ENCODE measurements at places on chromosomes 16 and 17.
A peak's percentile ranks its signal among the peaks of the same experiment; 100 is the strongest.

- no peak for DNase-seq
Measured at GRCh38 chr17:2924211-2924610, 128.0 kb downstream of the RAP1GAP2 start.

DNA sequence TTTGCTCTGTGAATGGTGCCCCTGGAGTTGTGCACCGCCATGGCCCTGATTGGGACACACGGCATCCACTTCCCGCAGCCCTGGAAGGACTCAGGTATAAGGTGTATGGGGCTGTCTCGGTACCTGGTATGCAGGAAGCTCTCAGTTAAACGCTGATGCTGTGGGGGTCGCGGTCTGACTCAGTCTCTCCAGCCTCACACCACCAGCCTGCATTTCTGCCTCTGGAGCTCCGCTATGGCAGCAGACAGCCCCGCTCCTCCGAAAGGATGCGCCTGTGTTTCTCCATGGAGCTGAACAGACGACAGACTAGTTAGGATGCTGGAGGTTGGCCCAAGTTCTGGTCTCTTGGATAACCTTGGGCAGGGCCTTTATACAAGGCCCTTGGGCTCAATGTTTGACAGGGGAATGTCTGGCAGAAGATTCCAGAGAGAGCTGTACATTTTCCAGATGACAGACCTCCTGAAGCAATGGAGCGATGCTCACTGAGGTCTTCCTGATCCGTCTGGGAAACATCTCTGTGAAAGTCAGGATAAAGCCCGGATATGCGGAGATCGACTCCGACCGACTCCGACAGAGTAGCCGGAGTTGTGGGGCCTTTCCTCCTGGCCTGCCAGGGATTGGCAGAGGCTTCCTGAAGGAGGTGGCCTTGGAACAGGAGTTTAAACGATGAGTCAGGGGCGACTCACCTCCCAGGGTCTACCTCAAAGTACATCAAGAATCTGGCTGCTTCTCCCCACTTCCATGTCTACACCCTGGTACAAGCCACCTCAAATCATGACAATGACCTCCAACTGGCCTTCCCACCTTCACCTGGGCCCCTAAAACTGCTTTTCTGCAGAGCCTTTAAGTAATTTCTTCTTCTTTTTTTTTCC, 21.9 kb upstream of the BCAR1 start:
- DNase-seq, result no peak

DNA sequence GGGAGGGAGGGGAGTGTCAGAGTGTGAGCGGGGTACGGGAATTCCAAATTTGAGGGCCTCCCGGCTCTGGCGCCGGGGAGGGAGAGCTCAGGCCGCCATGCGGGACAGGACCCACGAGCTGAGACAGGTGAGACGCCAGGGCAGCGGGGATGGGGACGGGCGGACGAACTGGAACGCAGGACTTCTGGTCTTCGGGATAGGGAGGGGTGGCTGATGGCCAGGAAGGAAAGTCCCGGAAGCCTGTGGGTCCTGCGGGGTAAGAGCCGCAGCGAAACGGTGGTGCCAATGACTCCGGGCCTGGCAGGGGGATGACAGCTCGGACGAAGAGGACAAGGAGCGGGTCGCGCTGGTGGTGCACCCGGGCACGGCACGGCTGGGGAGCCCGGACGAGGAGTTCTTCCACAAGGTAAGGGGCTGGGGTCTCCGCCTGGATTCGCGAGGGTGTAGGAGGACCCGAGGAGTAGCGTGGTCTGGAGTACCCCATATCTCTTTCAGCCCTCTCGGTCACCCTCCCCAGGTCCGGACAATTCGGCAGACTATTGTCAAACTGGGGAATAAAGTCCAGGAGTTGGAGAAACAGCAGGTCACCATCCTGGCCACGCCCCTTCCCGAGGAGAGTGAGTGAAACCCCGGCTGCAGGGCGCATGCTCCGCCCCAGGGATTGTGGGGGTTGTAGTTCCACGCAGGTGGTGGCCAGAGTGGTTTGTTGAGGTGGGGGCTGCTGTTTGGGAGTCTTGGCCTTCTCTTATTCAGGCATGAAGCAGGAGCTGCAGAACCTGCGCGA, 543 bp downstream of the STX4 start:
- peak; percentile 71 for DNase-seq

DNA sequence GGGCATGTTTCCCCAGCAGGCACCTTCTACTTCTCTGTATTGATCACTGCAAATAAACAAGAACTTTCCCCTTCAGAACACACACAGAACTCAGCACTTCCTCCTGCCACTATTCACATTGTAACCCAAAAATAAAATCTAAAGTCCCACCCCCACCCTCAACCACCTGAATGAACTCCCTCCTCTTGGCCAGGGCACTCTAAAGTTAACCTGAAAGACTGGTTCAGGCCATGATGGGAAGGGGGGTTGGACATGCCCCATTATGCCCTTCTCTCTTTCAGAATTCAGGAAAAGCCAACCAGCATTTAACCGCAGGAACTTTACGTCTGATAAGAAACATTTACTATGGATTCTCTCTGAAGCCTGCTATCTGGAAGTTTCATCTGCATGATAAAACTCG, 27.4 kb upstream of the CCL2 start:
- no peak for DNase-seq

- no peak for DNase-seq
Measured at GRCh38 chr17:78985395-78985794, 5.7 kb upstream of the LGALS3BP start.

GRCh38 chr17:2090804-2091534, 36.1 kb downstream of the HIC1 start:
- no peak for DNase-seq

DNA sequence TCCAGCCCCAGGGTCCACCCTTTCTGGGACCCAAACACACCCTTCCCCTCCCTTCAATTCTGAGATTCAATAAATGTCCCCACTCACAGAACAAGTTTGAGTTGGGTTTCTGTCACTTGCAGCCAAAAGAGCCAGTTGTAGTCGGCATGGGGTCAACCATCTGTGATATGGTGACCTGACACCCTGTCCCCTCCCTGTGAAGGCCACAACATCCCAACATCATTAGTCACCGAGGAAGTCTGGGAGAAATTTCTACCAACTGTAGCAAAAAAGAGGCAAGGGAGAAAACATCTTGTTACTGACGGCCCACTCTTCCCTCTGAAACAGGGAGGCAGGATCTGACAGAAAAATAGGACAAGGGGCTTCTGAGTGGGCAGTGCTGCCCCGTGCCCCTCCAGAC, 638 bp upstream of the LYZL6 start:
- no peak for DNase-seq

- peak; percentile 24 for DNase-seq
Measured at GRCh38 chr16:67552476-67552875, 9.8 kb upstream of the CTCF start.

DNA sequence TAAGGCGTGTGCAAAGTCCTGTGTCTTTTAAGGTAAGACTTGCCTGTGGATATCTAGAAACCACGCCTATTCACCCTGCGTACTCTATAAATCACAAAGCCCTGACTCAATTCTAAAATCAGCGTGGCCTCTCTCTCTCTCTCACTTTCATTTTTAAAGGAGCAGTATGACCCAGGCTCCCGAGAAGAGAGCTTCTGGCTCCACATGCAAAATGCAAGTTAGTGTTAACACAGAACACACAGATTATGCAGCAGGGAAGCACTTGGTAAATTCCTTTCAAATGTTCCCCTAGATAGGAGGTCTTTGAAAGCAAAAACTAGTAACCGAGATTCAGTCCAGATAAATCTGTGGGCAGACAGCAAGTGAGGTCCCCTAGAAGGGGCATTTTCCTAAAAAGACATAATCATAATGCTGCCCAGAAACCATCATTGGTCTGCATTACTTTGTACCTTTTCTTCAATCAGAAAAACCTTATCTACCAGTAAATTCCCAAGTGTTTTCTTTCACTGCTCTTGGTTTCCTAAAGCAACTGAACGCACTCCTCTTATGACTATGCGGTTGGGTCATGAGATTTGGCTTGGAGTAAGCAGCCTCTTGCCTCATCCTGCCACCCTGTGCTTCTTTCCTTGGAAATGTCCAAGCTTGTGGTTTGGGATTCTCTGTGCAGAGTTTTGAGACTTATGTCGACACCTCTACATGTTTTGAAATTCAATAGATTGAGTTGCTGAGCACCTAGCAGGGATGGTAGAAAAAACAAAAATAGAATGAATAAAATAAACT, 31.7 kb upstream of the KCNJ2 start:
- DNase-seq, result no peak

DNA sequence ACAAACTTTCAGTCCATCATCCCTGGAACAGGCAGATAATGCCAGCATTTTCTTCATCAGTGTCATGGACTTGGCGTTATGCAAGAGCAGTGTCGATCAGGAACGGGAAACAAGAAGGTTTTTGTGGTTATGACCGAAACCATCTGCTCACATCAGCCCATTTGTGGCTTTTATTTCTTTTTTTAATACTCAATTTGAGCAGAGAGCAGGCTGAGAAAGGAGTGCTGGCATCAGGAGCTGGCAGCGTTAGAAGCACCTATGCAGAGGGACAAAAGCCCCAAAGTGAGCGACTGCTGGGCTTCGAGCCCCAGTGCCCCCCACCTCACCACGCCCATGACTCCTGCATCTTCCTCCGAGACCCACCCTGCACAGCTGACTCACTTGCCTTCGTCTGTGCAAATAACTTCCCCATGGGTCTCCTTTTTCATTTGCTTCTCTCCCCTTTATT, 16.2 kb upstream of the CD300E start:
- DNase-seq, result no peak

DNA sequence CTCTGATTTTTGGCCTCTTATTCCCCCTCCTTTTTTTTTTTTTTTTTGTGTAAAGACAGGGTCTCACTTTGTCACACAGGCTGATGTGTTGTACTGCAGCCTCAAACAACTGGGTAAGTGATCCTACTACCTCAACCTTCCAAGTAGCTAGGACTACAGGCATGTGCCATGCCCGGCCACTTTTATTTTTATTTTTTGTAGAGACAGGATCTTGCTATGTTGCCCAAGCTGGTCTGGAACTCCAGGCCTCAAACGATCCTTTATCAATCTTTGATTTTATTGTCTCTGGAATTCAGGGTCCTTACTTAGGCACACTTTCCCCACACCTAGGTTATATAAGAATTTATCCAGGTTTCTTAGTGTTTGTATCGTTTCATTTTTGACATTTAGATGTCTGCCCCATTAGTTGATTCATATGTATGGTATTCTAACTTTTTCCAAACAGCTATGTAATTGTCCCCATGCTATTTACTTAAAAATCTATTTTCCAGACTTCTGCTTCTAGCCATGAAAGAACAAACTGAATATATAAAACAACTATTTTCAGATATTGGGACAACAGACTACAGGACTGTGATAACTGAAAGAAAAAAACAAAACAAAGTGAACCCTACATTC, 13.9 kb downstream of the CMC2 start:
- DNase-seq, result no peak

GRCh38 chr17:40124279-40125141, 2.7 kb downstream of the MSL1 start:
- peak; percentile 75 for DNase-seq

GRCh38 chr17:28335959-28336871, 654 bp downstream of the TNFAIP1 start:
- peak; percentile 72 for DNase-seq

- DNase-seq, result no peak
Measured at GRCh38 chr17:17793378-17794214, 43.2 kb downstream of the SREBF1 start.

DNA sequence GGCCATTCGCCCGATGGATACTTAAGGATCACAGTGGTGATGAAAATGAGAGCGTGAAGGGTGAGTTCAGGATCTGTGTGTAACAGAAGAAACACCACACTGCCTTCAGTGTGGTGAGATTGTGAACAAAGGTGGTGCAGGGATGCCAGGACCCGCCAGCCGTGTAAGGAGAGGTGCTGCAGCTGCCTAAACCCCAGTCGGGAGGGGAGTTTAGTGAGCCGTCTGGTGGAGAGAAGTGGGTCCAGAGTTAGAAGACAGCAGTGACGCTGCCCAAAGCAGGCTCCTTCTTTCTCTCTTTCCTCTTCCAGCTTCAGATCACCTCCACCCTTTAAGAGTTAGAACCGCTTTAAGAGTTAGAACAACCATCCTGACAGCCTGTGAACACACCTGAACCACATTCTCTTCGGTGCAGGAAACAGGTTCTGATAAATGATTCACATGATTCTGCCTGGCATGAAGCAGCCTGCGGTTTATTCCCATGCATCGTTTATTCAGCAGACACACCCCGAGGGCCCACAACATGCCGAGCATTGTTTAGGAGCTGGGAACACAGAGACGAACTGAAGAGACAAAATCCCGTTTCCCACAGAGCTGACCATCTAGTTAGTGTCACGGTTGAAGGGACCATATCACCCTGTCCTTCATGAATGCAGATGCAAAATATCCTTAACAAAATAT, 84.0 kb upstream of the DNAH17 start:
- no peak for DNase-seq

DNA sequence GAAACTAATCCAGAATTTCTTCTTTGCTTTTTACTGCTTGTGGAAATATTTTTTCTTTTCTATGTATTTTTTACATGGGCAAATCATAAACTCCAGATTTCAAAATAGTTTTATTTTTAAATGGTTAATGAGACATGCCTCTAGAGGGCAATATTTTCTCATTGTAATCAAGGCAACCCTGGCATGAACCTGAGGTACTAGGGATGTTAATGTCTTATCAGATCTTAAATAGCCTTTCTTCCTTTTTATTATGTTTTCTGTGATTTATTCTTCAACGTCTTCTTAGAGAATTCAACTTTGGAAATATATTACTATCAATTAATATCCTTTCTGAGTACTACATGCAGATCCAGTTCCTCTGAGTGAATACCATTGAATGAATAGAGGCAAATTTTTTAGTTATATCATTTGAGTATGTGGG, 324.7 kb downstream of the BCAS3 start:
- no peak for DNase-seq

DNA sequence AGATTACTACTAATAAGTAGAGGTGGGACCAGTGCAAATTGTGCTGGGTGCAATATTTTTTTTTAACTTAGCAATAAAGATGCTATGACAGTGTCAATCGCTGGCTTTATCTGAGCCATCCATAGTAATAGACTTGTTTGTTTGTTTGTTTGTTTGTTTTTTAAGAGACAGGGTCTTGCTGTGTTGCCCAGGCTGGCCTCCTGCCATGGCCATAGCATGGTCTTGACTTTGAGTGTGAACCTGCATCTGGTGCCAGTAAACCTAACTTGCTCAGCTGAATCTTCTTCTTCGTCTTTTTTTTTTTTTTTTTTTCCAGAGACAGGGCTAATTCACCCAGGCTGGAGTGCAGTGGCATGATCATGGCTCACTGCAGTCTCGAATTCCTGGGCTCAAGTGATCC, 46.6 kb downstream of the ZNRF1 start:
- no peak for DNase-seq

GRCh38 chr16:53855511-53855910, 151.6 kb downstream of the FTO start:
- no peak for DNase-seq

Data from NCI-H1417 (cell line).